ENCODE measurements at places on chromosomes 5 and 9.

DNA sequence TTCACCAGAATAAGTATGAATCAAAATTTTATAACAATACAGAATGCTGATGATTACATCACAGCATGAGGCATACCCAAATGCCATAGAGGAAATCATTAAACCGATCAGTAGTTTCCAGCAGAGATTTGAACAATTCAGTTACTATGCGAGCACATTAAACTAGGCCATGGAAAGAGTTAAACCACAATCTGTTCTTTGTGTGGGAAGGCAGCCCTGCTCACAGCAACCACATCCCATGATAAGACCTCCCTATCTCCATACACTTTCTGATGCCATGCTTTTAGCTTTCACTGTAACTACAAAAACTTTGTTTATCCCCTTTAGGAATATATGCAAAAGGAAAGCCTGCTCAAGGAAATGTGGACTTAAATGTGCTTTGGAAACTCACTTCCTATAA lies 4.5 kb downstream of the NFIB start:
- DNase-seq: no peak

DNA sequence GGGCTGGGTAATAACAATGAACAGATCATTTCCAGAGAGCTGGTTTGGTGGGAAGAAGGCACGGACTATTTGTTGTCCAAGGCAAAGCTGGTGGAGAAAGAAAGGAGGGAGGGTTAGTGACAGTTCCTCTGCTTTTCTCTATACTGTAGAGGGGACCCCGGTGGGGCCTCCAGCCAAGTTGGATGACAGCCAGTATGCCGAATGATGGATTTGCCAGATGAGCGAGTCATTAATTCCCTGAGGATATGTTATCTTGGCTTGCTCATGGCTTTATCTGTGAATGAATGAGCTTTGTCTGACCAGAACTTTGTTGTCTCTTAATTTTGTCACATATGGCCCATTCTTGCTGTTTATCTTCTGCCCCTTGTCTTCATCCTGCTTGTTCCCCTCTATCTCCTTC lies 158.6 kb upstream of the GLRA1 start:
- DNase-seq: no peak

DNA sequence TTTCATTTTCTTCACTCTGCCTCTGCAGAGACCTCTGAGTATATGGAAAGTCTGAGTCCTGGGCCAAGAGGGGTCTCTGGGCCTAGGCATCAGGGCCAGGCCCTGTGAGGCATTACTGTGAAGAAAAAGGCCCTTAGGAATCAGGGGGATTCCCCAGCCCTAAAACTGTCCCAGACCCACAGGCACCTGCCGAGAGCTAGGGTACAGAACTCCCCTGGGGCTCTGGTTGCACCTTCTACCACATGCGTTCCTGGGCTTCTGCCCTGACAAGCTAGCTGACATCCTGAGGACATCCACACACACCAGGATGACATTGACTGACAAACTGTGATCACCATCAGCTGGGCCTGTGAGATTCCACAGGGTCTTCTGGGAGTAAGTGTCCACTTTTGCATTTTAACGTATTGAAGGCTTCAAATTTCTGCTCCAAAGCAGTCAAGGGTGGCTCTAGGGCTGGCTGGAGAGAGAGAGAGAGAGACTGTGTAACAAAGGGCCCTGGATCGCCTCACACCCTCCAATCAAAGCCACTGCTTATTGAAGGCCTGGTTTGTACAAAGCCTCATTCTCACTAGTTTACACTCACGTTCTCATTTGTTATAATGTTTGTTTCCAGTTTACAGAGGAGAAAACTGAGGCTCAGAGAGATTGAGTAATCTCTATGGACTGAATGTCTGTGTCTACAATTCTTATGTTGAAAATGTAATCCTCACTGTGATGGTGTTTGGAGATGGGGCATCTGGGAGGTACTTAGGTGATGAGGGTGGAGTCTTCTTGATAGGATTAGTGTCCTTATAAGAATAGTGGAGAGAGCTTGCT lies 45.1 kb downstream of the TGFBI start:
- DNase-seq: no peak

- DNase-seq: no peak
These were observed 18.4 kb downstream of the CXXC5 start for GRCh38 chr5:139666551-139666950.

- DNase-seq: no peak
These were observed 180.8 kb downstream of the HSD17B3 start for GRCh38 chr9:96121136-96121535.

DNA sequence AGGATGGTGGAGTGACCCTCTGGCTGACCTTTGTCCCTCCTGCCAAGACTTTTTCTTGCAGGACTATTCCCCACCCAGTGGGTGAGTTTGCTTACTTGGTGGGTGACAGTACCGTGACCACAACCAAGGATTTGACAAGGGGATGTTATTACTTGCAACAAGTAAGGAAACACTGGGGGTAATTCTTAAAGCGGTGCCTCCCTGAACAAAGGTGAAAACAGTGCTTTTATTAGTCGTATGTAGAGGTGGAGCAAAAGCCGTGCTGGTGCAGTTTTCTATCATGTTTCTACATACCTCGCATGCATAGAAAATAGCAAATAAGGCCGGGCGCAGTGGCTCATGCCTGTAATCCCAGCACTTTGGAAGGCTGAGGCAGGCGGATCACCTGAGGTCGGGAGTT lies 41.0 kb upstream of the KDM4C start:
- DNase-seq: no peak

DNA sequence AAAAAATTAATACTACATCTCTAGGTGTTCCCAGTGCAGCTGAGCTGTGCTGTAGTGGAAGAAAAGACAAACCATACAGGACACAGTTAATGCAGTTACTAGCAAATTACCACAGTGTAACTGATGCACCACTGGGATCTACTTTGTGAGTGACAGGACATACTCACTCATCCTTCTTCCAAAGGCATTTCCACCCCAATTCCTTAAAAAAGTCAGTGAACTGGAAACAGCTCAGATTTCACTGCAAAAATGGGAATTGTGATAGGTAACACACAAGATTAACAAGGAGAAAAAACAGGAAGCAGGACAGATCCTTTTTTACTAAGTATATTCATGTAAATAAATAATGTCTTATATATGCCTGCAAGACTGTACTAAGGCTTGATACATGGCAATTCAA lies 109.6 kb downstream of the DMAC1 start:
- no peak for DNase-seq

DNA sequence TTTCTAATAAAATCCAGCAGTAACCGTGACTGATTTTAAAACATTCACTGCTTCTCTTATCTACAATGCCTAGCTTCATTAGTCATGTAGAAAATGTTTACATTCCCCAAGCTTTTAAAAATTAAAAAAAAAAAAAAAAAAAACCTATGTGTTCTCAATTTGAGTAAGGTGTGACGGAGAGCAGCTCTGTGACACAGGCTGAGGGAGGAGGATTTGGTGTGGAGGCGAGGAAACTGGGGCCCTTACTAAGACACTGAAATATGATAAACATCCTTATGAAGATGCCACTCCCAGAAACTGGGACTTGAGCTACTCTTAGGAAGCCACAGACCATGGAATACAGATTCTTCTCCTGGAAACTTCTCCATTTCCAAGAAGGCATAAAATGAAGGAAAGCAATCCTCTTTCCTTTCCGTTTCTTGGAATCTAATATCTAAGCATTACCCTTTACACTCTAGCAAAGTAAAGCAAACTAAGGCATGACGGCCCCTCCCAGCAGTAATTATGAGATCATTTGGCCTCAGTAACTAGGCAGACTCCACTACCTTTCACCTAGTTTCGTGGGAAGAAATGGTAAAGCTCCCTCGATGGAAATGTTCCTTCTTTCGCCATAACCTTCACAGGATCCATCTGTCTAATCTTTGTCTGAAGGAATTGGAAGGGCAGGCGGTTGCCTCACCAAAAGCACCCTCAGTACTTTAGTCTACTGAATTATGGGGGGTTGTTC lies 23.5 kb downstream of the GRAMD2B start:
- no peak for DNase-seq

DNA sequence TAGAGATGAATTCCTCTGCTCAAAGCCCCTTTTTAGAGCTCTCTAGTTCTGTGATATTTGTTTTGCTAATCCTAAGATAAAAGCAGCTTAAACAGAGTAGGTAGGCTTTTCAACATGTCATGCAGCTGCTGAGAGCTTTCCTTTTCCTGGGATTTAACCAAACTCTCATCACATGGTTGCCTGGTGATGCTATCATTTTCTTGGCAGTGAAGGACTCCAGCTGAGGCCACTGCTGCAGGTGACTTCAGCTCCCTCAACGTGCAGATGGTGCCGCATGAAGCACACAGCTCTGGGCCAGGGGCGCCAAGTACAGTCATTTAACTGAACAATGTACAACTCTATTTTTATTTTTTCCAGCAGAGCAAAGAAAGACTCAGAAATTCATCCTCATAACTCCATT lies 42.2 kb downstream of the SECISBP2 start:
- DNase-seq: no peak

GRCh38 chr5:132867046-132867451 lies 607 bp downstream of the UQCRQ start:
- no peak for DNase-seq

DNA sequence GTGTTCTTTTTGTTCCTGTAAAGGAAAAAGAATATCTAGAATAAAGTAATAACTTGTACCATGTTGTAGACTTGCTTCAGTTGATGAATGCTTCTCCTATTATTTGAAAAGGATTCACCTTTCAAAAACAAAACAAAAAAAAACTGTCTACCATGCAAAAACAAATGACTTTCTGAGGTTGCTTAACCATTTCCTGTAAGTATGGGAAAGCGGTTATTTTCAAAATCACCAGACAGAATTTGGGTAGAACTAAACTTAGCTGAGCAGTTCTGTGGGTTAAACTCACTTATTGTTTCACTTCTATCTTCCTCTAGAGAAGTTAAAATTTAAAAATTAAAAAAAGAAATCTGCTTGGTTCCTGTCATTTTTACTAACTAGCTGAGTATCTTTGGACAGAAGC lies 25.2 kb downstream of the LNPEP start:
- DNase-seq: no peak

- no peak for DNase-seq
These were observed 13.3 kb downstream of the CORO2A start for GRCh38 chr9:98178874-98179850.

DNA sequence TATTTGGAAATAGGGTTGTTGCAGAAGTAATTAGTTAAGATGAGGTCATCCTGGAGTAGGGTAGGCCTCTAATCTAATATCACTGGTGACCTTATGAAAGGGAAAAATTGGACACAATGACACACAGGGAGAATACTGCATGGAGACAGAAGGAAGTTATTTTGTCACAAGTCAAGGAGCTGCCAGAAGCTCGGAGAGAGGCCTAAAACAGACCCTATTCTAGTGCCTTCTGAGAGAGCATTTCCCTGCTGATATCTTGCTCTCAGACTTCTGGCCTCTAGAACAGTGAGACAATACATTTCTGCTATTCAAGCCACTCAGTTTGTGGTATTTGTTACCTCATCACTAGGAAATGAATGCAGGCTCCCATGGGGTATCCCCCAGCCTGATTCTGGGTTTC lies 332.9 kb downstream of the CSNK1G3 start:
- no peak for DNase-seq

DNA sequence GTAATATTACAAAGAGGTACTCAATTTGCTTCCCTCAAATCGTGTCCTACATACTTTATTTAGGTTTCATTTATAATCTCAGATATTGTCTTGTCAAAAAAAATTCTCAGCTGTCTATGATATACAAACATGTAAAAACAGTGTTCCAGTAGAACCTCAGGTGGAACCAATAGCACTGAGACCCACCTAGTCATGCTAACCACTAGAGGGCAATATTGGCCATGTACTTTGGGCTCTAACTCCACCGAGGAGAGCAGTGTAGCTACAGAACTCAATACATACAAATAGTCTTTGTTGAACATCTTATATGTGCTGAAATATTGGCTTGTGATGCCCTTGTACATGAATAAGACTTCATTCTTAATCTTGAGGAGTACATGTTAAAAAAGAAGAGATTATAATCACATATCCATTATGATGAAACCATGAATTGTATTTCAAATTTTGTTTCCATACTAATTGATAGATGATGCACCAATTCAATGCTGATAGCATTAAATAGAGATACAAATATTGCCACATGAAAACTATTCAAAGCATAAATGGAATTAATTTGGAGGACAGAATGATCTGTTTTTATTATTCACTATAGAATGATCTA lies 71.2 kb upstream of the CNTLN start:
- DNase-seq: peak; percentile 43

DNA sequence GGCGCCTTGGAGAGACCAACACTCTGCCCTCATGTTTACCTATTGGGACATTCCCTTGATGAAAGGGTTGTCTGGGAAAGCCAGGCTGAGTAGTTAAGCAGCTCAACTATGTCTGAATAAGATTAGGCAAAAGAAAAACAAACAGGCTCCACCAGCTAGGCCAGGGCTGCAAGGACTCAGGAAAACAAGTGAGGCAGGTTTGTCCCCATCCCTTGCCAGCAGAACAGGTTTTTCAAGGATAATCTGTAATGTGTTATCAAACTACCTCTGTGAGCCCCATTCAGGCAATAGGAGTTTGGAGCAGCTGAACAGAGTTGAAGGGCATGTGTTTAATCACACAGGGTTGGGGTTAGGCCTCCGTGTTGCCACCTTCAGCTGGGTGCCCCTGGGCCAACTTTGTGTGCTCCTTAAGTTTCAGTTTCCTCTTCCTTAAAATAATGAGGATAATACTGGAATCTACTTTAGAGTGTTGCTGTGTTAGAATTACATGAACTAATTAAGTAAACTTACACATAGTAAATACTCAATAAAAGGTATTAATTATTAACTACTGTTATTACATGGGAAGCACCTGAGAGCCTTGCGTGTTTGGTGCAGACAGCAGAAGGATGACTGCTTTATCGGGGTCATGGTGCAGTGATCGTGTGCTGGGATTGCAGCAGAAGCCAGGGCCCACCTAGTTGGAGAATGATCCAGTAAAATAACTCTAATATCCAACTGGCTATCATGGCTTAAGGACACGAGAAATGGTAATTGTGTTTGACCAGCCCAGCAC lies 72.1 kb upstream of the ATP10B start:
- DNase-seq: no peak

DNA sequence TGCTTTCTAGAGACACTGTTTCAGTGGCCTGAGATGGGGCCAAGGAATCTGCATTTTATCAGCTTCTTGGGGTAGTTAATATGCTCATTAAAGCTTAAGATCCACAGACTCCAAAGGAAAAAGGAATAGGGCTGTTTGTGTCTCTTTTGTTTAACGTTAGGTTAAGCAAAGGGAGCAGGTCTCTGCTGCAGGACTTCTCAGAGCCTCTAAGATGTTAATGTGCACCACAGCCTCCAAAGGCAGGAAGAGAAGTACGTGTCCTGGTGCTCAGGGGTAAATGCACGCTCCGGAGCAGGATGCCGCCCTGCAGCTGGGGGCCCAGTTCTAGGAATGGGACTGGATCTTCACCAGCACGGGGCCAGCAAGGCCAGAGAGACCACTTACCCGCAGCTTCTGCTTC lies 19.6 kb downstream of the SPARC start:
- DNase-seq: no peak

- no peak for DNase-seq
These were observed 1471.7 kb upstream of the C9orf72 start for GRCh38 chr9:29044959-29045358.

GRCh38 chr5:58938563-58939424 lies 355.9 kb downstream of the RAB3C start:
- DNase-seq: no peak
